Muscle of arm (tissue), 14 donors: ENCODE measurements at places on chromosomes 2 and 18.

GRCh38 chr2:45891719-45892424 is 240.4 kb downstream of the PRKCE start:
- no peak for DNase-seq

GRCh38 chr2:205496772-205497171 is 185.5 kb upstream of the NRP2 start:
- DNase-seq: no peak

DNA sequence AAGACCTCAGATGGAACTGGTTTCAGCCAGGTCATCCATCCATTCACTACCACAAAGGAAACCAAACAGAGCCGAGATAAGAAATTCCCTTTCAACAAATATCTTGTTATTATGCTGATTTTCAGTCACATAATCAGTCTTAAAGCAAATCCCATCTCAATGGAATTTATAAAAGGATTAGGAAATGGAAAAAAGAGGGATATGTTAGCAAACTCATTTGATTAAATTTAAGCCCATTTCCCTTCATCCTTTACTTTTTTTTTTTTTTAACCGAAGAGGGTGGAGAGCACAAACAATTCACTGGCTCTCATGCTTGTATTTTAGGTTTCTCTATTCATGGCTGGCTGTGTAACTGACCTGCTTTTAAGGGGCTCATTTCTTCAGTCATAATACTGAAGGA is 109.0 kb upstream of the GATA6 start:
- no peak for DNase-seq

DNA sequence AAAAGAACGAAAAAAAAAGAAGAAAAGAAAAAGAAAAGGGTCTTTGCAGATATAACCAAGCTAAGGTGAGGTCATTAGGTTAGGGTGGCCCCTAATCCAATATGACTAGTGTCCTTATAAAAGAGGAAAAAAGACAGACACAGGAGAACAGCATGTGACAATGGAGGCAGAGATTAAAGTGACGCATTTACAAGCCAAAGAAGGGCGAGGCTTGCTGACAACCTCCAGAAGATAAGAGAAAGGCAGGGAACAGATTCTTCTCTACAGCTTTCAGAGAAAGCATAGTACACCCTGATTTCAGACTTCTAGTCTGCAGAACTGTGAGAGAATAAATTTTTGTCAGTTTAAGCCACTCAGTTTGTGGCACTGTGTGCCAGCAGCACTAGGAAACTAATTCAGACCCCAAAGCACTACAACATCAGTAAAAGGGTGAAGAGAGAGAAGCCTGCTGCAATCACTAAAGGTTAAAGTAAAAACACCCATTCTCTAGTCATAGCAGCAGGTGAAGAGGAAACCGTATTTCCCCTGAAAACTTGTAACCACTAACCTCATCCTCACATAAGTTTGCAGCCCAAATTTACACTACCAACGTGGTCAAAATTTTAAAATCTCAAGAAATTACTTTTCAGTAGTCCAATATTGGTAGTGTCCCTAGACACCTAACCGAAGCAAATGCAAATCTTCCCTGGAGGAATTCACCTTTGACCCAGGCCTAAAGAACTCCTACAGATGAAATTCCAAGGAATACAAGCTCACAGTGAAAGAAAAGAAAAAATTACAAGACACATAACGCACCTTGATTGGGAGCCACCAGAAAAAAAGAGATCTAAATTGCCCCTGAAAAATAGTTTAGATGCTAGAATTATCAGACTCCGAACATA is 17.5 kb downstream of the REEP1 start:
- no peak for DNase-seq

- DNase-seq: no peak
Measured at GRCh38 chr2:180604077-180604476, 376.3 kb upstream of the UBE2E3 start.

- no peak for DNase-seq
Measured at GRCh38 chr2:62163106-62163831, 32.6 kb upstream of the B3GNT2 start.

GRCh38 chr2:161905389-161906046 is 168.5 kb downstream of the DPP4 start:
- DNase-seq: peak; percentile 4

DNA sequence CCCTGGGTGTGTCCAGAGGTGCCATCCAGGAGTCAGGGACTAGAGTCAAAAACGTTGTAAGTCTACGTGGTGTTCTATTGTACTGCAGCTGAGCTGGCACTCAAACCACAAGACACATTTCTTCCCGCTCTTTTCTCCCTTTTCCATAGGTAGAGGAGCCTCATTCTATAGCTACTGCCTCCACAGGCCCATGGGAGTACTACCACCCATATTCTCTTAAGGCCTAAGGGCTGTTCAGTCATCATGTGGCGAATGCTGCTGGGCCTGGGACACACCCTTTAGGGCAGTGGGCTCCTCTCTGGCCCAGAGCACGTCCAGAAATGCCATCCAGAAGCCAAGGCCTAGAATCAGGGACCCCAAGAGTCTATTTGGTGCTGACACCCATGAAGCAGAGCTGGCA is 1271.7 kb downstream of the CNTNAP5 start:
- DNase-seq: no peak

GRCh38 chr2:1715184-1716013 is 28.9 kb downstream of the PXDN start:
- DNase-seq: peak; percentile 48

- DNase-seq: no peak
Measured at GRCh38 chr2:103268841-103269498, 507.1 kb downstream of the TMEM182 start.

DNA sequence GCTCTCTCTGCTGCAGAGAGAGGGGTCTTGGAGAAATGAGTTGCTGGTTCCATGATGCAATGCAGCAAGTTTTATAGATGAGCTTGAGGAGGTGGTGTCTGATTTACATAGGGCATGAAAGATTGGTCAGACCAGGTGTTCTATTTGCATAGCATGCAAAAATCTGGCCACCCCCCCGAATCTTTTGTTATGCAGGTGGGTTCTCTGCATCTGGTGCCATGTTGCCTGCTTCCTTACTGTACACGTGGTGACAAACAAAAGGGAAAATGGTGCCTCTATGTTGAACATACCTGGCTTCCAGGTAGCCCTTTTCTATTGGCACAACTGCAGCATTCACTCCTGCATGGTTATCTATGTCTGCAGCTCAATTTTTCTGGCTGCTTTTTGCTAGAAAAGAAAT is 169.4 kb downstream of the GALNT1 start:
- DNase-seq: no peak

- DNase-seq: no peak
Measured at GRCh38 chr2:105969552-105969951, 224.5 kb downstream of the UXS1 start.

DNA sequence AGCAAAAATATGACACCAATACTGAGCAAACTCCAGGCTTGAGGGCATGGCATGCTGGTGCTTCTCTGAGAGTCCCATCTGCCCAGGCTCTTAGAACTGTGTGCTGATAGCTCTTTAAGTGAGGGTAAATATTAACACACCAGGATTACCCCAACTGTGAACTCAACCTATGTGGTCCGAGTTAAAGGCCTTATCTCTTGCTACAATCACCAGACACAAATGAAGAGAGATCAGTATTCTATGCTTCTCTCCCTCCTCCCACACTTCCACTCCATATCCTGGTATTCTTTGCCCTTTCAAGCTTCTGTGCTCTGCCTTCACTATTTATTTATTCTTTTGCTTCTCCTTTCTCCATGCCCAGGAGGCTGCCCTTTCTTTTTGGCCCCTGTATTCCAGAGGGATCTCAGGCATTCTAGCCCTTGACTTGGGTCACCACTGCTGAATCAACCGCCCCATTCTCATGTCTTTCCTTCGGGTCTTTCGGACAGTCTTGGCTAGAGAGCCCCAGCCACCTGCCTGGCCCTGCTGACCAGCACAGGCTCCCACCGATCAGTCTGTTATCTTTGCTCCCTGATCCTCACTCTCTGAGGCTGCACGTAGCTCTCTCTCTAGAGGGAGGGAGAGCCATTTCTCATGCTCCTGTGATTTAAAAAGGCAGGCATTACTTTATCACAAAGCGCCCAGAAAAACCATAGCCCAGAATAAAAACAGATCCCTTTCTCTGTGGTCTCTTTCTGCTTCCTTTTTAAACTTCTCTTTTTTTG is 17.2 kb upstream of the HK2 start:
- DNase-seq: no peak

- DNase-seq: no peak
Measured at GRCh38 chr2:75667884-75668283, 21.3 kb downstream of the MRPL19 start.

- DNase-seq: no peak
Measured at GRCh38 chr2:221549143-221549542, 23.0 kb downstream of the EPHA4 start.

DNA sequence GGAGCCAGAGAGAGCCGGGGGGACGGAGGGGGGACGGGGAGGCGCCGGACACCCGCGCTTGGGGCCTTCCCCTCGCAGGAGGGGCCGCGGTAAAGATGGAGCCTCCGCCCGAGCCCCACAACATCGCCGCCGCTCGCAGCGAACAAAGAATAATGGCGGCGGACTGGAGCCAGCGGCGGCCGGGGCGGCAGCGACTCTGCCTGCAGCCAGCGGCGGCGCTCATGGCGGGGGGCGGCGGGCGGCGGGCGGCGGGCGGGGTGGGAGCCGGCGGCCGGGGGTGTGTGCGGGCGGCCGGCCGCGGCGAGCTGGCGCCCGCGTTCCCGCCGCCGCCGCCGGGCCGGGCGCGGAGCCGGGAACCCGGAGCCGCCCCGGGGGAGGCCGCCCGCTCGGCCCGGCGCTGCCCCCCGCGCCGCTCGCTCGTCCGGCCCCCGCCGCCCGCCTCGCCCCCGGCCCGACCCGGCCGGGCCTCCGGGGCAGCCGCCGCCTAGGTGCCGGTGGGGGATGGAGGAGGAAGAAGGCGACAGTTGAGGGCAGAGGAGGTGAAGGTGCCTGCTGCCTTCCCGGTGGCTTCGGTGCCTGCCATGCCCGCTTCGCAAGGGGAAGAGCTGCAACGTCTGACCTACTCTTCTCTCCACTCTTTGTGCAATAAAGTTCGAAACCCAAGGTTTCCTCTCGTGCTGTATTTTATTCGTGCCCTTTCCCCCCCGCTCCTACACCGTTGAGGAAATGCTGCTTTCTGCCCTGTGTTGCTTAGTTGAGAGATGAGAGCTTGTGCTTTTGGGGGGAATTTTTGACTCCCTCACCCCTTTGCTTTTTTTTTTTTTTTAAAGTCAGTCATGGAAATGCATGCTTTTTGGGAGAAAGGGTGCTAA is 634 bp downstream of the CREB1 start:
- peak; percentile 59 for DNase-seq

GRCh38 chr2:117536139-117536538 is 278.4 kb upstream of the DDX18 start:
- DNase-seq: no peak

DNA sequence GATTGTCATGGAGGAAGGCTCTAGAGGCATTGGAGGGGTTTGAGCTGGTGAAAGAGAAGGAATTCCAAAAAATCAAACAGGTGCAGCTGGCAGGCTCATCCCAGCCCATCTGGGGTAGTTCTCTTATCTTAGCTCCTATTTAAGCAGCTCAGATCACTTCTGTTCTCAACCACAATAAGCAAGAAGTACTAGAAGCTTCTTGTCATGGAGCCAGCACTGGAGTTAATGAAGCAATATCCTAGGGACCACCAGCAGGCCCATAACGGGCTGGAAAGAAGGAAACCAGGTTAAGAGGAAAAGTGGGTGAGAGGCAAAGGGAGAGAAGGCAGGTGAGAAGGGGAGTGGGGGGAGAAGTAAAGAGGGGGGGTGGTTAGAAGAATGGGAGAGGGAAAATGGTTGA is 100.7 kb upstream of the ZFP36L2 start:
- no peak for DNase-seq

DNA sequence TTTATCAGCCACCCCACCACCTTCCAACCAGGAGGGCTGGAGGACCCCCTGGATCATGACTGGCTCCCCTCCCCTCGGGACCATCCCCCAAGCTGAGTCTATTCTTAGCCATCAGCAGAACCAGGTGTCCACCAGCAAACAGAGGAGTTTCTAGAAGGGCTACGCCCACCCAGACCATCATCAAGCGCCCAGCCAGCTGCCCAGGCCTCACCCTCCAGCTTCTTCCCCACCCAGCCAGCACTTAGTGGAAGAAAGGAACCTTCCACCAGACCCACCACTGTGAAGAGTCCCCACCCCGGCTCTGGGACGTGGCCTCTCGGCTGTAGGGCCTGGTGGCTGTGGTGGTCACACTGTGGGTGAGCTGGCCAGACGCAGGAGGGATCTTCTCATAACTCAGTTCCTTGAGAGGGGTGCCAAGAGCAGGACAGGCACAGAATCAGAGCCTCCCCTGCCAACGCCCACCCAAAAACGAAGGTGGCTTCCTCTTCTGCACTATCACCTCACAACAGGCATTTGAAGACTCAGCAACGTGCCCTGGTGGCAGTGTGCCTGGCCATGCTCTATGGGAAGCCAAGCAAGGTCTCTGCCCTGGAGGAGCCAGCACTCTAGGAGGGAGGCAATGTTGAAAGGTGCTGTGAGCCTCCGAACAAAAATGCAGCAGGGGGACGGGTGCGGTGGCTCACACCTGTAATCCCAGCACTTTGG is 19.0 kb downstream of the BIN1 start:
- no peak for DNase-seq

DNA sequence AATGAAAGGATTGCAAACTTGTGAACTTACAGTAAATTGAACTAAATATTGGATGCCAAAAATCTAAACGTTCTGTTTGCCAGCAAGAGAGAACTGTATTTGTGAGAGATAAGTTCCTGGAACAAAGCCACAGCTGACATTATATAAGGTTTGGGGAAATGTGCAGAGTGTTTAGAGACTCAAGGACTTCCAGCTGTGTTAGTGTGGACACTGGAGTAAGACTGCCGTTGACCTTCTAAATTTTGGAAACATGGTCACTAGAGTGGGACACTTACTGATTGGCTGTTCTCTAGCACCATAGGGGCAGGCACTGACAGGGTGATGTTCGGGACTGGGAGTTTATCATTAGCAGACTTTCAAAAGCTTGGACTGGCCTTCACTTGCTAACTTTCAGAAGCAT is 40.5 kb downstream of the SCN9A start:
- peak; percentile 18 for DNase-seq

DNA sequence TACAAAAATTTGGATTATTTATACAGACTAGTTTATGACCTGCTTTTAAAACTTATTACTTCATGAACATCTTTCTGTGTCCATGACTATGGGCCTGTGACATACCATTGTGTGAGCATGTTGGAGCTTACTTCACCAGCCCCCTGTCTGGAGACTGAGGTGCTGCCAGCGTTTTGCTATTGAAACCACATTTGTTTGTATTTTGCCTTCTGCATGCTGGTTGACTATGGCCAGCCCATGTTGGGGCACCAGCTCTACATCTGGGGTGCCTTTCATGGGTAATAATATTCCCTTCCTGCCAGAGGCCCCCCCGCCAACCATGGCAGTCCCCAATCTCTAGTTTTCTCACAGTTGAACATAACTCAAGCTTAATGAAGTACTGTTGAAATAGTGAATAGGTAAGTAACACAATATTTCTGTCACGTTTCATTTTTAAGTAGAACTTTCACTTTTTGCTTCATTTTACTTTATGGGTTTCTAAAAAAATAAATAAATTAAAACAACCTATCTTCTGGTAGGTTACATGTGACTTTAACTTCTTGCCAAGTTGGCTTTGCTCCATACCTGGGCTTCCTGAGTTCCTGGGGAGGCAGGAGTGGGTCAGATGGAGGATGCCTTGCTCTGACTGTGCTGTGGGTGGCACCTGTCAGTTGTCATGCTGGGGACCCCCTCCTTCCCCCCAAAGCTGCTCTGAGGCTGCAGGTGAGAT is 63.9 kb downstream of the DGKD start:
- DNase-seq: no peak

- no peak for DNase-seq
Measured at GRCh38 chr2:200600549-200601225, 14.9 kb downstream of the AOX1 start.
